CD4-positive, alpha-beta T cell treated with Interleukin-15 for 1 hour (primary cell): ENCODE measurements at places on chromosomes 16 and 17.

DNA sequence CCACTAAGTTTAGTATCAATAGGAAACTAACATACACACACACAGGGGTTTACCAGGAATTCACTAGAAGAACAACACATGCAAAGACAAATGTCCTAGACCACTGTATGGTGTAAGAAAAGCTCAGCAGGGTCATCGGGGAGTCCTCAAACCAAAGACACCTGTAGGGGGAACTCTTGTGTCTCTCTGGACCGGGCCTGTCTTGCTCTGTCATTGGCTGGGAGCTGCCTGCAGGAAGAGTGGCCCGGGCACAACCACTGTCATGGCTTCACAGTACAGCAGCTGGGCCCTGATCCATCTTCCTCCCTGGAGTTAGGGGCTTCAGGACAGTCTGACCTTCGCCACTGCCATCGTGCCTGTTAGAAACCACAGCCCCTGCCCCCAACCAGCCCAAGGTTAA is 263.6 kb upstream of the DYNLRB2 start:
- DNase-seq: no peak

- DNase-seq: no peak
Measured at GRCh38 chr16:30736995-30737793, 11.0 kb upstream of the PHKG2 start.

DNA sequence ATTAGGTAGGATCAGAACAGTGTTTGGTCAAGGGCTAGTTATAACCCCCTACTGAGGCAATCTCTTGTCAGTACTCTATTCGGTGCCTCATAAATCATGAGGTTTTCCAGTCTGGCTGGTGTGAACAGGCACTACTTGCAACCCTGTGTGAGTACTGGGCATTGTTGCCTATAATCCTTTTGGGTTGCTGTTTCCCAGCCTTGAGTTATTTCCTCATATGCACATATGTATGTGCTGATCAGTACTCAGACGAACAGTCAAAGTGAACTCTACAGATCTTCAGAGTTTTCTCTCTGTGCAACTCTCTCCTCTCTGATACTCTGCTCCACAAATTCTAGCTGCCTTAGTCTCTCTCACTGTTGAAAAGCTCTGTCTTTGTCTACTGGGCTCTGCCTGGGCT is 164.3 kb downstream of the CDK5R1 start:
- DNase-seq: no peak

DNA sequence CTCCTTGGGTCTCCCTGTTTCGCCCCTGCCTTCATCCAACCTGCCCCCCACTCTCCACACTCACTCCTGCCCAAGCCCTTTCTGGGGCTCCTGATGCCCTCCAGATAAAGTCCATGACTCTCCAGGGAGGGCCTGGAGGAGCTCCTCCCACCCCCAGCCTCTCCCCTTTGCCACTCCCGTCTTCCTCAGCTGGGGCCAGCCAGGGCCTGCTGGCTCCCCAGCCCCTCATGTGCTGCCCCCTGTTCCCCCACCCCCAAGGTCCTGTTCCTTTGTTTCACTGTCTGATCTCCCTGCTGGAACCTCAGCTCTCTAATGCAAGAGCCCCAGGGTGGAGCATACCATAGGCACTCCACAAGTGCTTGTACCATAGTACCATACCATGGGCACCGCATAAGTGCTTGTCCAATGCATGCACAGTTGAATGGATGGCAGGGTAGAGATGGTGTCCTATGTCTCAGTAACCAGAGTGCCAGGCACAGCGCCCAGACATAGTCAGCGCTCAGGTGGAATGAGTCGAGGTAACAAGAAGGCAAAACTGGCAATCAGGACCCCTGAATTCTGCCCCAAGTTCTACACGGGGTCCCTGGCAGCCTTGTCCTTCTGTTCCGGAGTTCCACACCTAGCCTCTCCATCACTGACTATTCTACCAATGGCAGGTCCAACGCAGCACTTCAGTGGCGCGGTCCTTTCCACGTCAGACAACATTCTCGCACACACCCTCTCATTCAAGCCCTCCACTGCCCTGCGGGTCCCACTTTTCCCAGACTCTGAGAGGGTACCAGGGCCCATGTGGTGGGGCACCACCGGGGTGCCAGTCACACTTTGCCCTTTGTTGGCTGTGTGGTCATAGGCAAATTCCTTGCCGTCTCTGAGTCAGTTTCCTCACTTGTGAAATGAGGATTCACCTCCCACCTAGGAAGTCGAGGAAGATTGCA is 1.4 kb downstream of the PLCD3 start:
- DNase-seq: no peak

DNA sequence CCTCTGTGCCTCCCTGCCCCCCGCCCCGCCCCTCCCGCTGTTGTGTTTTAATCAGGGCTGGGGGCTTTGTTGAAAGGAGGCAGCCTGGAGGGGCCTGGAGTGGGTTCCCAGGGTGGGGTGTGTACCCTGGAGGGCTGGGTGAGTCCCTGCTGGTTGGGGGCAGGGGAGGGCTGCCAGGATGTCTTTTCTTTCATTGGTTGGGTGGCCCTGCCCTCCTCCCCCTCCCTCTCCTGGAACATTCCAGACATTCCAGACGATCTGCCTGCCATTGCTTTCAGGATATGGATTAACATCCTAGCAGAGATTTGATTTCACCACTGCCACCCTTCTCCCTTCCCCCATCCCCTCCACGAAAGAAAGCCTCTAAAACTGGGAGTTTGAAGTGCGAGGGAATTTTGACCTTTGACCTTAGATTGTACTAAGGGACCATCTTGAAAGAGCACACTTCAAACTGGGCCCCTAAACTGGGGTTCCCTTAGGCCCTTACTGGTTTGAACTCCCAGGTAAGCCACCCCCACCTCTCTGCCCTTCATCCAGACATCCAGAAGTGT is 25.3 kb downstream of the IGF2BP1 start:
- DNase-seq: no peak

- no peak for DNase-seq
Measured at GRCh38 chr17:44022246-44022645, 7.5 kb upstream of the TMEM101 start.

DNA sequence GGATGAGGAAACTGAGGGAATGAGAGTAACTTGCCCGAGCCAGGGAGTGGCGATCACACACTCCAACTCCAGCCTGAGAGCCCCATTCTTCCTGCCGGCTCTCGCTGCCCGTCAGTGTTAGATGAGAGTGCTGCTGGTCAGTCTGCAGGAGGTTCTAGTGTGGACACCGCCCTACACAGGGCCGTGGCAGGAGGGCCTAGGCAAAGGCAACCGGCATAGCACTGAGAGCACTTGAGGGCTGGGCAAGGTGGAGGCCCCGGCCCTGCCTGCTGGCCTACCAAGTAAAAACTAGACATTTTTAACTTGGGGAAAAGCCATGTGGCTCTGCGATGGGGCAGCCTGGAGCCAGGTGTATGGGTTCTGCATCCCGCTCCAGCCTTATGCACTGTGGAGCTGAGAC is 354.8 kb downstream of the SEC14L1 start:
- DNase-seq: peak; percentile 5

GRCh38 chr17:73297934-73298861 is 13.6 kb downstream of the CDC42EP4 start:
- no peak for DNase-seq

GRCh38 chr17:39069114-39069756 is 82.2 kb downstream of the PLXDC1 start:
- peak; percentile 24 for DNase-seq

DNA sequence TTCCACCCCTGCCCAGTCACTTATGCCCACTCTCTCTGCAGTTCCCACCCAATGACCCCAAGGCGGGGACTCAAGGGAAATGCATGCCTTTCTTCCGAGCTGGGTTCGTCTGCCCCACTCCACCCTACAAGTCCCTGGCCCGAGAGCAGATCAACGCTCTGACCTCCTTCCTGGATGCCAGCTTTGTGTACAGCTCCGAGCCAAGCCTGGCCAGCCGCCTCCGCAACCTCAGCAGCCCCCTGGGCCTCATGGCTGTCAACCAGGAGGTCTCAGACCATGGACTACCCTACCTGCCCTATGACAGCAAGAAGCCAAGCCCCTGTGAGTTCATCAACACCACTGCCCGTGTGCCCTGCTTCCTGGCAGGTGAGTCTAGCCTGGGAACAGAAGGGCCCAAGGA is 13.8 kb downstream of the LPO start:
- DNase-seq: no peak

GRCh38 chr17:4509401-4509800 is 10.7 kb downstream of the SPNS2 start:
- no peak for DNase-seq

GRCh38 chr16:17271687-17272086 is 199.1 kb downstream of the XYLT1 start:
- DNase-seq: no peak

- DNase-seq: no peak
Measured at GRCh38 chr17:3693141-3693540, 2.8 kb downstream of the P2RX5 start.

- no peak for DNase-seq
Measured at GRCh38 chr17:20276421-20276820, 190.9 kb downstream of the LGALS9B start.

GRCh38 chr16:66979011-66979717 is 9.2 kb upstream of the CES4A start:
- no peak for DNase-seq

DNA sequence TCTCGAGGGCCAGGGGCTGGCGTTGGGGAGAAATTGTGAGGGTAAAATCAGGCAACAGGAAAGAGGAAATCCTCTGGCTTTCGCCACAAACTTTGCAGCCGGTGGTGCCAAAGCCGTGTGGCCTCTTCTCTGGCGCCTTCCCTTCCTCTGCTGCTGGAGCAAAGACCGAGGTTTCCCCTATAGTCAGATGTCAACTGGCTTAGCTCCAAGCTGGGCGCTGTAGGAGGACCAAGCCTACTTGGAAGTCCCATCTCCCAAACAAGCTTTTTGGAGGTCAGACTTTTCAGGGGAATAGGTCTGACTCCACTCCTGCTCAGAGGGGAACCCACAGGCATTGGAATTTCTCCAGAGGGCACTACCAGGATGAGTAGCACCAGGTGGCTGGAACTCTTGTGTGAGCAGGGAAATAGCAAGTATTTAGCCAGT is 5.0 kb downstream of the IGFBP4 start:
- no peak for DNase-seq

GRCh38 chr17:29344201-29344856 is 45.8 kb upstream of the TAOK1 start:
- no peak for DNase-seq

- DNase-seq: no peak
Measured at GRCh38 chr17:70076831-70077230, 1.8 kb downstream of the KCNJ16 start.

GRCh38 chr16:81484908-81485624 is 40.5 kb downstream of the CMIP start:
- no peak for DNase-seq

DNA sequence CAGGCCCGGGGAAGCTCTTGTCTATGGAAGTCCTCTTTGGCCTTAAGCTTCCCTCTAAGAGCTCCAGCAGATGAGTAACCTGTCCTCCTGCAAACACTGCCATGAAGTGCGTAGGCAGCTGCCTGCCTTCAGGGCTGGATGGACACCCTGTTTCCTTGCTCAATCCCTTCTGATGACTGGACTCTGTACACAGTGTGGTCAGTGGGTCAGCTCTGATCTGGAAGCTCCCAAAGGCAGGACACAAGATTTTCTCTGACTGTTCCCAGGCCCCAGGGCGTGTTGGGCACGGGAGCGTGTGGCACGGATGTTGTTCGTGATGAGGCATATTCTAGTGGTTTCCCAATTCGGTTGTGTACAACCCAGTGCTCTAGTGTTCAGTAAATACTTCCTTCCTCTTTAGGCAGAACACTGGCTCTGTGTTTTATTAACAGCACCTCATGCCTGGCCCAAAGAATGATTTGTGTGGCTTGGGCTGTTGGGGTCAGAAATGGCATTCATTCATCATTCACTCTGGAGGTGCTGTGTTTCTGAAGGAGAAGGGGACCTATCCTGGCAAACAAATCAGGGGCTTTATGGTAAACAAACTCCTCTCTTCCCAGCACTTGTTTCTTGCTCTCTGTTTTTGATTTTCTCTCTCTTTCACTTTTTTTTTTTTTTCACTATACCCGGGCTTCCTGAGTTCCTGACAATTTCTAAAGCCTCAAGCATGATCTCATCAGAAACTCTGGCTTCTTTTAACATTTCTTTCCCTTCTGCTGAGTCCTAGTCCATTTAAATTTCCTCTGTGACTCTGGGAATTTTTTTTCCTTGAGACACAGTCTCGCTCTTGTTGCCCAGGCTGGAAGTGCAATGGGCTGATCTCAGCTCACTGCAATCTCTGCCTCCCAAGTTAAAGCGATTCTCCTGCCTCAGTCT is 12.0 kb upstream of the RNF157 start:
- peak; percentile 68 for DNase-seq

GRCh38 chr16:68866933-68867332 is 23.6 kb downstream of the TANGO6 start:
- no peak for DNase-seq

- no peak for DNase-seq
Measured at GRCh38 chr16:65816556-65816955, 549.9 kb upstream of the CDH5 start.

DNA sequence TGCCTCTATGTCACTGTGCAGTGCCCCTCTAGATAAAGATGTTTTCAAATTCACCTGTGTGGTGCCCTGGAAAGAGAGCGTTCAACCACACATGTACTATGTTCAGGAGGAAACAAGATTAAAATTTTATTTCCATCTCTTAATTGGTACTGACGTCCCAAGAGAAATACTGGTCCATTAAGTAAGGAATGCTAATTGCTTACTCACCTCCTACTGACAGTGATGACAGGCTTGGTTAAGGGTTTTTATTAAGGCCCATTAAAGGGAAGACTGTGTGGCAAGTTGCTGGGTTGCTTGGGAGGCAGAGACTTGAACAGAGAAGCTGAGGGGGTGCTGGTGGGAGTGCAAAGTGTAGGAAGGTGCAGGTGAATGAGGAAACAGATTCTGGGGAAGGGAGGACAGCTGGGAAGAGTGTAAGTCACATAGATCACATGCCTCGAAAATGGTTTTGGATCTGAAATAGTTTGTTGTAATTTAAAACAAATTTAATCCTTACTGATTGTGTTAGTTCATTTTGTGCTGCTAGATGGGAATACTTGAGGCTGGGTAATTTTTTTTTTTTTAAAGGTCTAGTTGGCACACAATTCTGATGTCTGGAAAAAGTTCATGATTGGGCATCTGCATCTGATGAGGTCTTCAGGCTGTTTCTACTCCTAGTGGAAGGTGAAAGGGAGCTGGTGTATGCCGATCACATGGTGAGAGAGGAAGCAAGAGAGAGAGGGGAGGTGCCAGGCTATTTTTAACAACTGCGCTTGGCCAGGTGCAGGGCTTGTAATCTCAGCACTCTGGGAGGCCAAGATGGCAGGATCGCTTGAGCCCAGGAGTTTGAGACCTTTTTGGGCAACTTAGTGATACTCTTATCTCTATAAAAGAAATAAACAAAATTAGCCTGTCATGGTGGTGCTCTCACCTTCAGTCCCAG is 140.5 kb downstream of the CACNG3 start:
- no peak for DNase-seq

DNA sequence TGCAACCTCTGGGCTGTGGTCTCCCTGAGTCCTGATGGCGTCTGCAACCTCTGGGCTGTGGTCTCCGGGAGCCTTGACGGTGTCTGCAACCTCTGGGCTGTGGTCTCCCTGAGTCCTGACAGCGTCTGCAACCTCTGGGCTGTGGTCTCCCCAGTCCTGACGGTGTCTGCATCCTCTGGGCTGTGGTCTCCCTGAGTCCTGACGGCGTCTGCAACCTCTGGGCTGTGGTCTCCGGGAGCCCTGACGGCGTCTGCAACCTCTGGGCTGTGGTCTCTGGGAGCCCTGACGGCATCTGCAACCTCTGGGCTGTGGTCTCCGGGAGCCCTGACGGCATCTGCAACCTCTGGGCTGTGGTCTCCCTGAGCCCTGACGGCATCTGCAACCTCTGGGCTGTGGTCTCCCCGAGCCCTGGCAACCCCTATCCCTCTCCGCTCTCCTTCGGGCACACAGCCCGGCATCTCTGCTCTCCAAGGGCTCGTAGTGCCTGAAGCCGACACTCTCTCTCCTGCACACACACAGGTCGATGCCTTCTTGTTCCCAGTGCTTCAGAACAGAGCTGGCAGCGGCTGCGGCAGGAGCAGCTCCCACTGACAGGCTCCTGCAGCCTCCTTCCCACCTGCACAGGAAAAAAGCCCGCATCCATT is 45.6 kb downstream of the METRNL start:
- DNase-seq: peak; percentile 43
